Activated CD4-positive, alpha-beta T cell treated with anti-CD3 and anti-CD28 coated beads for 36 hours (primary cell): ENCODE measurements at places on chromosomes 2 and 18.

DNA sequence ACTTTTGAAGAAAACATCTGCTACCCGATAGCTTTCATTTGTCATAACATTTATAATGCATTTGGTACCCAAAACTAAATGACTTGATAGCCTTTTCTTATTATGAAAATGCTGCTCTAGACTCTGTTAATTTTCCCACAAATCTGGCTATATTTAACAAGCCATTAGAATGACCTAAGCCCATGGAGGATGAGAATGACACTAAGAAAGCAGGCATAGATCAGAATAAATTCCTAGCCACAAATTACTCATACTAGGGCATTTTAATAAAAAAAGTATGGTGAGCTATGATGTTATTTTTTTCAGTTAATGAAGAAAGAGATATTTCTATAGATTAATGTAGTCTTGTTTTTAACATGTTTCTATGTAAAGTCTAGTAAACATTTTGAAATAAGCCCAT is 1728.3 kb downstream of the SUCLG1 start:
- no peak overlapping the region for H3K27ac ChIP-seq
- H3K36me3 ChIP-seq, result no peaks in the 10 kb centered on the region
- no peaks in the 10 kb centered on the region for H3K4me1 ChIP-seq
- H3K4me3 ChIP-seq, result no peak overlapping the region

- no peak overlapping the region for H3K27ac ChIP-seq
- H3K36me3 ChIP-seq, result no peaks in the 10 kb centered on the region
- no peaks in the 10 kb centered on the region for H3K27me3 ChIP-seq
- H3K4me1 ChIP-seq, result no peaks in the 10 kb centered on the region
Measured at GRCh38 chr2:100198461-100199230, 56.3 kb upstream of the AFF3 start.

DNA sequence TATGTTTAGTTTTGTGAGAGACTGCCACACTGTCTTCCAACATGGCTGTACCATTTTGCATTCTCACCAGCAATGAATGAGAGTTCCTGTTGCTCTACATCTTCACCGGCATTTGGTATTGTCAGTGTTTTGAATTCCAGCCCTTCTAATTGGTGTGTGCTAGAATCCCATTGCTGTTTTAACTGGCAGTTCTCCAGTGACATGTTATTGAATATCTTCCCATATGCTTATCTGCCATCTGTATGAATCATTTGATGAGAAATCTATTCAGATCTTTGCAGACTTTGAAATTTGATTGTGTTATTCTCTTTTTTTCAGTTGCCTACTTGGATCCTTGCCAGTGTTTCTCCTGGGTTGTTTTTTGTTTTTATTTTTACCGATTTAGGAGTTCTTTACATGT is 99.0 kb downstream of the SNTG2 start:
- peaks cover 3% of the 10 kb centered on the region for H3K4me1 ChIP-seq
- DNase-seq, result no peak
- H3K4me3 ChIP-seq, result no peak overlapping the region
- no peaks in the 10 kb centered on the region for H3K36me3 ChIP-seq
- no peak overlapping the region for H3K27ac ChIP-seq

GRCh38 chr2:99562516-99562915 is 72.7 kb upstream of the REV1 start:
- no peak for DNase-seq
- H3K27me3 ChIP-seq, result no peaks in the 10 kb centered on the region
- no peak overlapping the region for H3K27ac ChIP-seq
- peaks cover 2% of the 10 kb centered on the region for H3K4me1 ChIP-seq
- H3K4me3 ChIP-seq, result no peak overlapping the region
- no peaks in the 10 kb centered on the region for H3K36me3 ChIP-seq

DNA sequence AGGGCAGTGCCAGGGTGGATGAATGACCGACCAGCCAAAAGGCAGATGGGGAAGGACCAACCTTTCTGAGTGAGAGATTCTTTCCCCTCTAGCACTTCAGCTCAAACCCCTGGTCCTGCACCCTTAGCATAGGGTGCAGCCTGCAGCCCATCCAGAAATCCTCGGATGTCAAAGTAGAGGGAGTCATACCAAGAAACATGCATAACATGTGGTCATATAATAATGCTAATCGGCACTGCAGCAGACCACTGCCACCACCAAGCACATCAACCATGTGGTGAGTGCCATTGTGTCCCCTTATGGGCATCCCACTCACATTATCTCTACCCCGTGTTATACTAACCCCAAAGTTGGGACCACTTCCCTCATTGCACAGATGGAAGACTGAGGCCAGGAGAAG is 17.7 kb downstream of the ATOH8 start:
- DNase-seq, result no peak
- no peak overlapping the region for H3K4me3 ChIP-seq
- no peak overlapping the region for H3K27ac ChIP-seq
- no peaks in the 10 kb centered on the region for H3K36me3 ChIP-seq

- H3K27me3 ChIP-seq, result peaks cover 4% of the 10 kb centered on the region
- no peak overlapping the region for H3K4me3 ChIP-seq
- peaks cover 5% of the 10 kb centered on the region for H3K4me1 ChIP-seq
- no peak for DNase-seq
Measured at GRCh38 chr2:113111823-113112287, 15.5 kb upstream of the IL1RN start.

GRCh38 chr2:233168919-233169318 is 82.6 kb upstream of the ATG16L1 start:
- no peaks in the 10 kb centered on the region for H3K27me3 ChIP-seq
- H3K4me3 ChIP-seq, result no peak overlapping the region
- H3K36me3 ChIP-seq, result peaks cover 38% of the 10 kb centered on the region
- no peaks in the 10 kb centered on the region for H3K4me1 ChIP-seq

DNA sequence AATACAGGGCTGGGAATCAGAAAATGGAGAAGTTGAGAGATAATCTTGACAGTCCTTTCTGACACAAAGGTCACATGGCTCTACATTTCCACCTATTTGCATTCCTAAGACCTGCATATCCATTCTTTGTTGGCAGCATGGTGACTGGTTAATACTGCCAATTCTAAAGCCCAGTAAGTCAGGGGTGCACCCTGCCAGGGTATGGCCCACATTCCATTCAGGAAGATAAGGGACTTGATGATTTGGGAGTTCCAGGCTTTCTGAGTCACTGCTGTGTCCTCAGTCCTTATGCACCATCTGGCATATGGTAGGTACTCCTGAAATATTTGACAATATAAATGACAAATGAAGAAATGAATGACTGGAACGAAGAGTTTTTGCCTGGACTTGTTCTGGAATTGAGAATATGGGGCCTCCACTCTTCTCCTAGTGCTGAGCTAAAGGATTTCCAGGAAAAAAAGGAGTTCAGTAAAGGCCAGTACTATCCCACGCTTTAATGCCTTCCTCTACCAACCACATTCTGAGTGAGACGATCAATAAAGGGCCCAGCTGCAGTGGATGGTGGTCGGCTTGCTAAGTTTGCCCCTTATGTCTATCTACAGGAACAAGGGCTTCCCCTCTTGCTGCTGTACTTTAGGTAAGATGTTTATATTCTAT is 31.7 kb upstream of the EIF2AK3 start:
- H3K27ac ChIP-seq, result no peak overlapping the region
- H3K4me3 ChIP-seq, result no peak overlapping the region
- no peaks in the 10 kb centered on the region for H3K4me1 ChIP-seq
- DNase-seq, result no peak
- H3K27me3 ChIP-seq, result no peaks in the 10 kb centered on the region
- H3K36me3 ChIP-seq, result no peaks in the 10 kb centered on the region

GRCh38 chr2:65700004-65700651 is 267.7 kb upstream of the SPRED2 start:
- H3K27me3 ChIP-seq, result peaks cover 13% of the 10 kb centered on the region
- H3K4me1 ChIP-seq, result no peaks in the 10 kb centered on the region
- no peak overlapping the region for H3K27ac ChIP-seq

DNA sequence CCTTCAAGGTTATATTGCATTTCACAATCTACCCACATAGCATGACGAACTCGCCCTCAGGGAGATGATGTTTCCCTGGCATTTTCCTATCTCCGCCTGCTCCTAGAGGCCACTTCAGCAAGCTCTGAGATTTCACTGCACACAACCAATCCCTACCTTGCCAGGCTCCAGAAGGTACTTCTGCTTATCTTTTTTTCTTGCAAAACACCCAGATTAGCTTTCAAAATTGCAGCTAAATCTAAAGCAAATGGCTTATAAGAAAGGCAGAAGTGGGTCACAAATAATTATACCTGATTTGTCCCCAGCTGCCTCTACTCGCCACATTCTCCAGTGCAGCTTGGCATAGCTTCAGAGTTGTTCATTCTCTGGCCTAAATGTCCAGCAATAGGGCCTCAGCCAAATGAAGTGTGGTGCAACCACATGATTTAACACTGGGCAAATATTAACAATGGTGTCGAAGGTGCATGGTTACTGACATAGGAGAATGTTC is 32.4 kb upstream of the MRPL19 start:
- no peak overlapping the region for H3K27ac ChIP-seq
- no peaks in the 10 kb centered on the region for H3K4me1 ChIP-seq
- peaks cover 30% of the 10 kb centered on the region for H3K27me3 ChIP-seq
- no peak for DNase-seq
- no peak overlapping the region for H3K4me3 ChIP-seq

DNA sequence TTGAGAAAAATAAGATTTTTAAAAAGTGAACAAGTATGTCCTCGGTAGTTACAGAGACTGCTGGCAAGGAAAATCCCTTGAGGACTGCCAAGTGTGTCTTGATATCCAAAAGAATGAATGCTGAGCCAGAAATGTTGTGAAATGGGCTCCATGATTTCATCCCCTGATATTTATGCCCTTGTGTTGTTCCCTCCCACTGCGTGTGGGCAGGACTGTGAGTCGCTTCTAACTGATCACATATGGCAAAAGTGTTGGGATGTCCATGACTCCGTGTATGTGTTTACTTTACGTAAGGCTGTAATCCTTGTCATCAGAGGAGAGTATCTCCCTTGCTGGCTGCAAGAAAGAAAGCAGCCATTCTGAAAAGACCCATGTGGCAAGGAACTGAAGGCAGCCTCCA is 285.1 kb downstream of the SS18 start:
- no peak overlapping the region for H3K4me3 ChIP-seq
- no peaks in the 10 kb centered on the region for H3K4me1 ChIP-seq
- no peaks in the 10 kb centered on the region for H3K36me3 ChIP-seq
- DNase-seq, result no peak

- H3K27ac ChIP-seq, result no peak overlapping the region
- no peaks in the 10 kb centered on the region for H3K4me1 ChIP-seq
- peaks cover 6% of the 10 kb centered on the region for H3K27me3 ChIP-seq
- no peak overlapping the region for H3K4me3 ChIP-seq
Measured at GRCh38 chr2:71895320-71896161, 252.1 kb downstream of the CYP26B1 start.

DNA sequence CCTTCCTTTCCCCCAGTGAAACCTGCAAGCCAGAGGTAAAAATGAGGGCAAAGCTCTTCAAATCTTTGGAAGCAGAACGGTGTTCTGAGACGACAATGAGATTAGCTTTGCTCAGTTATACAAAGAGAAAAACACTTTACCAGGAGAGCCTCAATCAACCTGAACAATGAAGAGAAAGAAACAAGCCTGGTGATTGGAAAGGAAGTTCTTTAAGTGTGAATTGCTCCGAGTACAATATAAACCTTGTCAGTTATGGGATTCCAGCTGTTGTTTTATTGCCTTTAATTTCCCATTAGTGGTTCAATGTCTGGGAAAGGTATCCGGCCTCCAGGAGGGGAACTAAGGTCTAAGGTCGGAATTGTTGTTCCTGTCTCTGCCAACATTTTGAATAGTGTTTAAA is 901.6 kb downstream of the EPHA4 start:
- H3K36me3 ChIP-seq, result no peaks in the 10 kb centered on the region
- no peak for DNase-seq
- peaks cover 8% of the 10 kb centered on the region for H3K27me3 ChIP-seq
- H3K4me3 ChIP-seq, result no peak overlapping the region
- no peak overlapping the region for H3K27ac ChIP-seq
- H3K4me1 ChIP-seq, result no peaks in the 10 kb centered on the region

DNA sequence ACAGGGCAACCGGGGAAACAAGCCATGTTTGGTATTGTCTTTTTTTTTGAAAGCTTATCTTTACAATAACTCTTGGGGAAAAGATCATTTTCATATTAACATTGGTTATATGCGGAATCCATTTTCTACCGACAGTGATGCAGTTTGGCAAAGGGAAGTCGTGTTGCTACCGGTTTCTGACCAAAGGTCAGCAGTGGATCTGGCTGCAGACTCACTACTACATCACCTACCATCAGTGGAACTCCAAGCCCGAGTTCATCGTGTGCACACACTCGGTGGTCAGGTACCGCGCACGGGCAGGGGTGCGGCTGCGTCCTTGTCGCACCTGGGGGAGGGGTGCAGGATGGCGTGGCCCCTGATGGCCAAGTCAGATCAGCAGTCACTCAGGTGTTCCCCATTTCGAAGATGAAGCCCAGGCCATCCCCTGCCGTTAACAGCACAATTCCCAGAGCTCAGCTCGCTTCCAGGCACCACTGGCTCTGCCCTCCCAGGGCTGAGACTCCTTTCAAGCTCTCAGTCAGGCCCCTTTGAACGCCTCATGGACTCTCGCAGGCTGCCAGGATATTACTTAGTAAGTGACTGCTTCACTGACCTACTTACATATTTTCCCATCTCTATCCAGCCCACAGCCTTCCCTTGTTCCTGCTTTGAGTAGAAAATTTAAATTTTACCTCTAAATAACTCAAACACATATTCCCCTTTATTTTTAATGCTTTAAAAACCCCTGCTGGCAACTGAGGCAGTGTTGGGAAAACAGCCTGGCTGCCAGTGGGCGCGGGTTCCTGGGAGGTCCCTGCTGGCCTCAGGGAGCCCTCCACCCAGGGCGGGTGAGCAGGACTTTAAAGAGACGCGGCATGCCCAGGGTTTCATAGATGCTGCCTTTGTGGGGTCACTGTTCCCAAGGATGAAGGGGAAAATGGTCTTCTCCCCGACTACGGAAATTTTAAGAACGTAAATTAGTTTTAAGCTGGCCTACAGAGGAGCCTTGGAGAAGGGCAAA is 33.6 kb upstream of the RPL31 start:
- H3K4me1 ChIP-seq, result peaks cover 6% of the 10 kb centered on the region
- no peaks in the 10 kb centered on the region for H3K27me3 ChIP-seq
- no peak overlapping the region for H3K4me3 ChIP-seq
- H3K36me3 ChIP-seq, result peaks cover 2% of the 10 kb centered on the region
- H3K27ac ChIP-seq, result no peak overlapping the region
- no peak for DNase-seq

DNA sequence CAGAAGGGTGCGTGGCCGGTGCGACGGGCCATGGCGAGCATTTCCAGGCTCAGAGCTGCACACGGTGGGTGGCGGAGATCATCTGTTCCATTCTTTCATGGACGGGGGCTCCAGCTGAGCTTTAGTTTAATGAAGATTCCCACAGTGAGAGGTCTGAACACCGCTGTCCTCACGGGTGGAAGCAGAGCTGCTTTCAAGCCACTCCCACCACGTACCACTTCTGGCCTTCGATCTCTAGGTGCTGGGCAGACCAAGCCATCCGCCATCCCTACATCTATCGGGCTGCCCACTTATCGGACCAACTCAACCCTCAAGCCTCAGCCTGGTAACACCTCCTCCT is 18.5 kb downstream of the GPR35 start:
- H3K27me3 ChIP-seq, result peaks cover 3% of the 10 kb centered on the region
- no peak overlapping the region for H3K27ac ChIP-seq
- no peaks in the 10 kb centered on the region for H3K4me1 ChIP-seq
- DNase-seq, result no peak
- H3K4me3 ChIP-seq, result no peak overlapping the region
